ENCODE measurements at places on chromosomes 7 and 10. TPM values are rescaled to one million over a fixed set of nuclear protein-coding genes. Genes with fewer than 3 reads are reported as not detected.

DNA sequence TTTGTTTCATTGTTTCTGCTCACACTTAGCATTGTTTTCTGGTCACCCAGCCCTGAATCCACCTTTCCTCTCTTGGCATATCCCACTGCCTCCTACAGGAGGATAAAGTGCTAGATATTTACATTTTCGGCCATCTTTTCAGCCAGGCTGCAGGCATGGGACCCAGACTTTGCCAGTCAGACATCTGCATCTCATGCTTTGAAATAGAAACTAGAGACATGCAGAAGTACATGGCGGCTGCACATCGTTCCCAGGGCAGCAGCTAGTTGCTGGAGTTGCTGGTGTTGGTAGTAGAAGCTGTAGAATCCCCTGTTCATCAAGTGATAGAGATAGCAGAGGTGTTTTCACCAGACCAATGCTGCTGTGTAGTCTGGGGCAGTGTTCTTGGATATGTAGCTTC lies 18.7 kb downstream of the STAMBPL1 start:
- no peak for DNase-seq
- peaks cover 12% of the 10 kb centered on the region for H3K36me3 ChIP-seq
- H3K4me1 ChIP-seq: peaks cover 42% of the 10 kb centered on the region
- no peak overlapping the region for H3K27ac ChIP-seq
- no peaks in the 10 kb centered on the region for H3K27me3 ChIP-seq
- H3K4me3 ChIP-seq: no peak overlapping the region

DNA sequence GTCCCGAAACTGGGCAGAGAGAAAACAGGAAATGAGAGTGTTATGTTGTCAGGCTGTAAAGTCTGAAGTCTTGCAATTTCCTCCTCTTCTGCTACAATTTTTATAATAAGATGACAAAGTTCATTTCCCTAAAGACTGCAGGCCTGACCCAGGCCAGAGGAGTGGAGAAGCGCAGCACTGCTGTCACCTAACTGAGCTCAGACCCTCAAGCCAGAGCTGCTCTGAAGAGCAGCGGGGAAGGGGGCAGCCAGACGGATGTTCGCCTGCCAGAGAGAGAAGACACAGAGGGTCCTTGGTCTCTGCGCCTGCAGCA lies 12.6 kb upstream of the AOAH start:
- no peaks in the 10 kb centered on the region for H3K36me3 ChIP-seq
- peaks cover 18% of the 10 kb centered on the region for H3K4me1 ChIP-seq
- H3K27ac ChIP-seq: no peak overlapping the region
- no peaks in the 10 kb centered on the region for H3K27me3 ChIP-seq

The ADIRF gene
- not detected for polyA plus RNA-seq

The HTR5A gene
- not detected for polyA plus RNA-seq

The C10orf53 gene
- polyA plus RNA-seq: not detected

The SPDYE16 gene
- polyA plus RNA-seq: 0.13 TPM

All from CD8-positive, alpha-beta memory T cell (primary cell).